ENCODE measurements at places on chromosomes 1 and 21. TPM values are rescaled to one million over a fixed set of nuclear protein-coding genes. Genes with fewer than 3 reads are reported as not detected.

- DNase-seq = no peak
These were observed 26.4 kb upstream of the MROH9 start for GRCh38 chr1:170908942-170909341.

GRCh38 chr1:66692681-66693080 lies 59.6 kb upstream of the DYNLT5 start:
- DNase-seq = no peak

DNA sequence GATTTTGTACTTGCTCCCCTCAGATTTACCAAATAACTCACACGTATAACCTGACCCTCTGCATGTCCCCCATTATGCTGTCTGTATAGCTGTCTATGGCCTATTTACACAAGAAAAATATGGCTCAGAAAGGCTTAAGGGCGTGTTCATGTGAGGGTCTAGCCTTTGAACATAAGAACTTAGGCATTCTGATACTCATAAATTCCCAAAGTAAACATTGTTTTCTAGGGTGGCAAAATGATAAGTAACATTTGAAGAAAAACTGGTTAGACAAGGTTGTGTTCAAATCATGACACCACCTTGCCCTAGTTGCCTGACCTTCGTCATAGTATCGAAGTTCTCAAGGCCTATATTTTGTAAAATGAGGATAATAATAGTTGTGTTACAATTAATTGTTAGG lies 394.6 kb downstream of the LRRIQ3 start:
- DNase-seq = no peak

DNA sequence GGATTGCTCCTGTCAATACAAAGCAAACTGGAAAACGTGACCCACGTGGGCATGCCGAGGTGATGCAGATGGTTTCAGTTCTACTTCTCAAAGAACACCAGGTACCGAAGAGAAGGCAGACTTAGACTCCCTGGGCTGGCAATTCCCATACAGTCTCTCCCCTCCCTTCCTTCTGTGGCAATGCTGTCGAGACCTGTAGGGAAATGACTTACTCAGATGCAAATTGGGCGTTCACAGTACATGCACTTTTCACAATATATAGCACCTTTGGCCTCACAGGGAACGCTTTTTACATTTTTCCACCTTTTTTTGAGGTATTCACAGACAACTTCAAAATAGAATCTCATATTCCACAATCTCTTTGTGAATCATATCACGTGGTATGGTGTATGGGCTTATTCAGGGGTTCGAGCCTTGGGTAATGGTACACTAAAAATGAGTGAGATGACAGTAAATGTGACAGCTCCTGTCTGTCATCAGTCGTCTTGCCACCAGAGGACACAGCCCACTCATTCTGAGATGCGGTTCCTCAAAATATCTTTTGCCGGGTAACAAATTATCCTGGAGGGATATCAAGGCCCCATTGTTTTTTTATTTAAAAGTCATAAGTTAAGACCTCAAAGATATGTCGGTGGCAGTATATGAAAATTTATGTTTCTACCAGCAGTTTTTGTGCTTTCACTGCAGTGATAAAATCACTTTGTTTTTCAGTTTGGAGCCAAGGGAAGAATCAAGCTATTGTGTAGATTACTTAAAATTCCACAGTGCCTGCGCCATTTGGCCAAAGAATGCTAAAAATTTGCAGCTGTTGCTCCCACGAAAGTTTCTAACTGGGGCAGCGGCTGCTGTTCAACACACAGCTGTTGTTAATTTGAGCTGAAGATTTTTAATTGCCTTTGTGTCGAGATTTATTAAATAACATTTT lies 168.4 kb downstream of the ZZZ3 start:
- DNase-seq = peak; percentile 32

GRCh38 chr1:225720937-225721336 lies 56.7 kb upstream of the SRP9 start:
- DNase-seq = no peak

DNA sequence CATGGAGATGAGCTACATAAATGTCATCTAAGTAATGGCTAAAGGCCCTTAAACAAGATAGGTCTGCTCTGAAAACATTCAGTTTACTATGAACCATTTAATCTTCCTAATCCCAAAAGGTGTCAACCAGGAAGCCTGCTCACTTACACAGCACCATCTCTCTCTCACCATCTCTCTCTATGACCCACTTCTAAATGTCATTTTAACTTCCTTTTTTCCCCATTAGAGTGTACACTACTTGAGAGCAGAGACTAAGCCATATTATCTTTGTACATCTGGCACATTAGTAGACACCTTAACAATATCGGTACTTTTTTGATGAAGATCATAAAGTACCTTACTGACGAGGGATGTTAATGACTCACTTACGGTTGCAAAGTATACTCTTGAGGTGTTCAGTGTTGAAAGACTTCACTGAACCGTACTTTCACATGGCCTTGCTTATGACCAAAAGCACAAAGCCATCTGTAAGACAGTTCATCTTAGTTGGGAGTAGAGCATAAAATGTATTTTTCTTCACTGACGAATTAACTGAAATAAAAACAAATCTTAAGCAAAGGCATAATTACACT lies 25.4 kb downstream of the FBXO42 start:
- no peak for DNase-seq

DNA sequence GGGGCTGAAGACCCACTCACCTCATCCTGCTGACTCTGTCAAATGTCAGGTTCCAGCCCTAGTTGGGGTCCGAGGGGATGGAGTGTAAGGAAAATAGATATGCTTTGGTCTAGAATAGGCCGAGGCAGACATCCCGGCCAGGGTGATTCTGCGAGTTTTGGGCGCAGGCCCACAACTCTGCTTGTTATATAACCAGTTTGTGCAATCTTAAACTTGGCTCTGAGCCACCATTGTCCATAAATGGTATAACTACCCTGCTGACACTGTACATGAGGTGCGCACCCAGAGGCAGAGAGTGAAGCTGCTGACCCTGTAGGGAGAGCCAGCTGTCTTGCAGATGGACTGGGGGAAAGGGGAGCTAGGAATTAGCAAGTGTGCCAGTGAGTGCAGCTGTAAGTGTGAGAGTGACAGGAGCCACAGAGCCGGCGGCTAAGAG lies 1388.8 kb downstream of the AMY1C start:
- no peak for DNase-seq

DNA sequence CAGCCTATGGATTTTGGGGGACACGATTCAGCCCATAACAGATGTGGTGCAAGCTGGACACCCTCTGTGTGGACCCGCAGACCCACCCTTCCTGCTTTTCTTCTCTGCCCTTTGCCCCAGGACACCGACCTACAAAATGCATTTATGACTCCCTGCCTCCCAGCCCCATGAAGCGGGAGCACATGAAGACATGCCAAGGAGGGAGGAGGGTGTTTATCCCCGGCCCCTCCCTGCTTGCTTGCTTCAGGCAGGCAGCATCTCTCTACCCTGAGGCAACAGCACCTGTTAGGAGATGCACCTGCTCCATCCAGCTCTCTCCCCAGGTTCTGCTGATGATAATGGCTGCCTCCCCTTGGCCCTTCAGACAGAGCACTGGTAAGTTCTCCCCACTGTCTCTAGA lies 187.5 kb downstream of the PSMG1 start:
- no peak for DNase-seq

GRCh38 chr1:198335663-198336062 lies 178.9 kb downstream of the NEK7 start:
- no peak for DNase-seq

DNA sequence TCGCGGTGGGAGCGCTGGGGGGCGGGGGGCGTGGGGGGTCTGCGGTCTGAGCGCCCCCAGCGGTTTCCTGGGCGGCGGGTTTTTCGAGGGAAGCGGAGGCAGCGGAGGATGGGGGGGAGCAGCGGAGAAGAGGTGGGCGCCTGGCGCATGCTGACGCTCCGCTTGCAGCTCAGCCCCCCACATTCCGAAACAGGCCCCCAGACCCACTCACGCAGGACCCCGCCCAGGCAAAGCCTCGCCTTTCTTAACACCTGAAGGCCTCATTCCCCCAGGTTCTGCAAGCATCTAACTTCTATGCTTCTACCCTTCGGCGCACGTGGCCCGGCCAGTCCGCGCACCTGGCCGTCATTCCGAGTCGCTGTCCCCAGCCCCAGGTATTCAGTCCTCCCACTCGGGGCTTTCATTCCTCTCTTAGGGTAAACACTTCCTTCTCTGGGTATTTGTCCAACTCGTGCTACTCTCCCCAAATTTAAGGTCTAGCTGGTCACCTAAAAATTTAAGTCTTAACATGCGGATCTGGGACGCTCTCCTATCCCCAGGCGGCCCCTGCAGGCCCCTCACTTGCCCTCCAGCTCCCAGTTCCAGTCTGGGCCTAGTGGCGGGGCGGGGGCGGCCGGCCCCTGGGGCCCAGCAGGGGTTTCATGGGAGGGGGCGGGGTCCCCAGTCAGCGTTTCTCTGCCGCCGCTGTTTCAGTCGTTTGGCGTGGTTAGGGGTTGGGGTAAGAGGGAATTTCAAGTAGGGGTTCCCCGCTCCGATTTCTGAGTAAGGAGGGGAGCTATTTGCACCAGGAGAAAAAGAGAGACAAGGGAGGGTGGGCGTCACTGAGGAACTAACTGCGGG lies 2.8 kb upstream of the ZBTB7B start:
- peak; percentile 77 for DNase-seq

DNA sequence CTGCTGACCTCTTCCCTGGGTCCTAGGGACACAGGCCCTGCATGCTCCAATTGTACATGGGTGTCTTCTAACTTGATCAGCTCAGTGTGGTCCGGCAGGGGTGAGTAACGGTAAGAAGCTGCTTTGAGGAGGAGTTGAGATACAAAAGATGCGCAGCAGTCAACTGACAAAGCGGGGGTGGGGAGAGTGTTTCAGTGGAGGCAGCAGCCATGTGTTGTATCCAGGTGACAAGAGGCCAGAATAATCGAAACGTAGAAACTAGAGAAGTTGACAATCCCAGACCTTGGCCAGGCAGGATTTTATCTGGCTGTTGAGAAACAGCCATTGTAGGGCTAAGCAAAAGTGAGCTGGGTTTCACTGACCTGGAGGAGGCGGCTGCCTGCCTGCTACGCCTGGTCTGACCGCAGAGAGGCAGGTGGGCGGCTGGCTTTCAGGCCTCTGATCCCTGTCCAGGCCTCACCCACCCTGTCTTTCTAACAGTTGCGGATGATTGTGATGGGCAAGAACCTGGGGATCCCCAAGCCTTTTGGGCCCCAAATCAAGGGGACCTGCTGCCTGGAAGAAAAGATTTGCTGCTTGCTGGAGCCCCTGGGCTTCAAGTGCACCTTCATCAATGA lies 28.8 kb downstream of the PADI6 start:
- DNase-seq = no peak

GRCh38 chr1:36297062-36297461 lies 9.1 kb upstream of the SH3D21 start:
- DNase-seq = no peak

GRCh38 chr1:170318141-170318540 lies 172.4 kb downstream of the NTMT2 start:
- no peak for DNase-seq

- peak; percentile 70 for DNase-seq
These were observed 15.7 kb downstream of the IFI6 start for GRCh38 chr1:27656157-27656893.

DNA sequence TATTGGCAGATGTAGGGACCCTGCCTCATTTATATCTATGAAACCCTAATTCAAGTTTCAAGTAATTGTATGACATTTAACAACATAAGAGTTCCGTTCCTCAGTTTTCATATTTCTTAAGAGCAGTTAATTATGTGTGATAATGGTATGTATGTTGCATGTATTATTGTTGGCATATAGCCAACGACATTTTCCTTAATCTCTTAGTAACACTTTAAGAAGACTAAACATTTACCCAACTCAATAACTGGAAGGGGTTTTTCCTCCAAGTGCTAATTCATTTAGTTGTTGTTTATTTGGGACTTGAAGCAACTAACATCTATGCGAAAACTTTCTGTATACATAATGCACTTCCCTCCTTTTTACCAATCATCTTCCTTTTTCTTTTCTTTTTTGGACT lies 1.5 kb upstream of the RALGPS2 start:
- no peak for DNase-seq

DNA sequence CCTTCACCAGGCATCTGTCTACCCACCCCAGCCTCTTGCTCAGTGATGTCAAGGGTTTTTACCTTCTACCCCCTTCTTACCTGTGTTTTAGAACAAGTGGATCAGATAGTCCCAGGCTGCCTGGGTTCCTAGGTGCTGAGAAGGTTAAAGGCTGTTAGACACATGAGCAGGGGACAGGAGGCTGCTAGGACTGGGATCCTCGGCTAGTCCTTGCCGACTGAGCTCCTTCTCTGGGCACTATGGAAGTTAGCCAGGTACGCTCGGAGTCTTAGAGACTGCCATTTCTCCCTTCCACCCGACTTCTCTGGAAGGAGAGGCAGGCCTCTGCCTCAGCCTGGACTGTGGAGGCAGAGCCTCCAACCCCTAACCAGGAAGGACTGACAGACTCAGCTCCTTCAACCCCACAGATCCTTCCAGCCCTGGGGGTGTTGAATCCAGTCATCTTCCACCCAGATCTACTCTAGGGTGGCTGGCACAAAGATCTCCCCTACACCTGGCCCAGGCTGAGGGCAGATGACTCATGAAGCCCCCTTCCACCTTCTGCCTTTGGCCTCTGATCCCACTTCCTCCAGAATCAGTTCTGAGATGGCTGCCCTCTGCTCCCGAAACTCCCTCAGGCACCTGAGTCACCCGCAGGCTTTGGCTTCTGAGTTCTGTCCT lies at the start of gene DYNLT4:
DYNLT4 (minus strand) TSS at position 648 of the 660 bp plus-strand sequence. CDS start 683 bp downstream, outside the sequence.
- DNase-seq = no peak

- peak; percentile 84 for DNase-seq
These were observed 10.8 kb downstream of the BLACAT1 start for GRCh38 chr1:205444931-205445645.

GRCh38 chr1:26690576-26691031 lies 5.2 kb upstream of the ARID1A start:
- no peak for DNase-seq

GRCh38 chr1:171366085-171366484 lies 52.1 kb downstream of the FMO4 start:
- DNase-seq = no peak

DNA sequence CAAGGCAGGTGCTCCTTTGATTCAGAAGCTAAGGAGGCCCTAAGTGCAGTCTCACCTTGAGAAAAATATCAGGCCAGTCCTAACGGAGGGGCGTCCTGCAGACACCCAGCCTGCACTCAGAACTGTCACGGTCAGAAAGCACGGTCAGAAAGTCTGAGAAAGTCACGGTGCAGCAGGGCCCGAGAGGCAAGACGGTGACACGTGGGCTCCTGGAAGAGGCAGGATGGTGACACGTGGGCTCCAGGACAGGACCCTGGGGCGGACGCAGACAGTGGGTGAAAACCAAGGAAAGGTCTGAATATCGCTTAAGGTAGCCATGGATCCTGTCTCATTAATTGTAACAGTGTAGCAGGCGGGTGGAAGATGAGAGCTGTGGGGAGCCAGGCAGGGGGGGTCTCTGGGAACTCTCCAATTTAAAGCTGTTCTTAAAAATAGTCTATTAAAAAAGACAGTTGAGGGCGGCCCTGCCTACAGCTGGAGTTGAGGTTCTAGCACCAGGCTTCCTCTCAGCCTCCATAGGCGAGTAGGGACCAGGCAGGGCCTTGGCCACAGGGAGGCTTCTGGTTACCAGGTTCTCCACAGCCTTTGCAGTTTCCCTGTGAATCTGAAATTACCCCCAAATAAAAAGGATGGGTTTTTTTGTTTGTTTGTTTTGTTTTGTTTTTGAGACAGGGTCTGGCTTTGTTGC lies 65.2 kb downstream of the FAAP20 start:
- DNase-seq = no peak

The IL6R gene
- total RNA-seq = 3.2 TPM

The C1orf94 gene
- 5.5 TPM for total RNA-seq

The IL20 gene
- not detected for total RNA-seq

The NR5A2 gene
- 22.3 TPM for total RNA-seq

The FCRL6 gene
- total RNA-seq = not detected

The MAP10 gene
- 2.5 TPM for total RNA-seq

The RIPK4 gene
- 20.1 TPM for total RNA-seq

The SPRR2F gene
- not detected for total RNA-seq

All from WTC11 (cell line).